ENCODE measurements at places on chromosomes 4 and X.
A peak's percentile ranks its signal among the peaks of the same experiment; 100 is the strongest.

DNA sequence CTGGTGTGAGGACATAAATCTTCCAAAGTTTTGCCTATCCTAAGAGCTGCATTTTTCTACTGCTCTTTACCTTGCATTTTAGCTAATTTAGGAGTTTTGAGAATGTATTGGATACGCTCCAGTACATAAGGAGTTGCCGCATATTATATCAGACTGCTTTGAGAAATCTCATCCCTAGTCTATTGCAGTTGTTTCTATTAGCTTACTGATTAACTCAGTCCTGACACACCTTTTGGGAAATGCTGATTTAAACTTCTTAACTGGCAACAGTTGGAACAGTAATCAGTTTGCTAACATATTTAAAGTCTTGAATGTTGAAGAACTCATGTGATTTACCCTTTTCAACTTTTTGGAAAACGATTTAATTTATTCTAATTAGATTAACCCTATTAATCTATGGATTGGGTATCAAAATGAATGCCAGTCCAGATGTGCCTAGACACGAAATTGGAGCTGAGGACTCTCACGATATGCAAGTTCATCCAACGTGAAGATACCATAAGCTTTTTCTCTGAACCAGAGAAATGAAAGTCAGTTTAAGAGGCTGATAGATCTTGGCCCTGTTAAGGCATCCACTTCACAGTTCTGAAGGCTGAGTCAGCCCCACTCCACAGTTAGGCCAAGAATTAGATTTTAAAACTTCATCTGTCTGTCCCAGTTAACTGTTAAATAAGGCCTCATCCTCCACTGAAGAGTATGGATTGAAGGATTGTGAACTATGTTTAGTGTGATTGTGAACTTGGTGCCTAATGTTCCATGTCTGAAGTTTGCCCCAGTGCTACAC is 90.0 kb downstream of the MAOA start:
- no peak for DNase-seq

DNA sequence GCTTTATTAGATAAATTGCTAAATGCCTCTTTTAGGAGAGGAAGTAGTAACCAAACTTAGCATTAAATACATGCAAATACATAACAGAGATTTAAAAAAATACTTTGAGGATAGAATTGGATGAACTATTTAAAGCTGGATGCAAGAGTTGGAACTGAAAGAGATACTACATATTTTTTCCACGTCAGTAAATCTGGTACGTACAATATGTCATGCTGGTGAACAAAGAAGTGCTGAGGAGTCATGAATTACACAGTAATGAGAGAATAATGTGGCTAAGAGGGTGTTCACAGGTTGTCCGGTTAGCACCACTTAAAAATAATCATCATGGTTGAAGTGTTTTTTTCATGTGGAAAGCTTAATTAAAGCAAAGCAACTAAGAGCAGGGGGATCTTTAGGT is 184.1 kb upstream of the FRMPD4 start:
- DNase-seq = no peak

- no peak for DNase-seq
Measured at GRCh38 chr4:109046471-109047201, 255.8 kb downstream of the COL25A1 start.

DNA sequence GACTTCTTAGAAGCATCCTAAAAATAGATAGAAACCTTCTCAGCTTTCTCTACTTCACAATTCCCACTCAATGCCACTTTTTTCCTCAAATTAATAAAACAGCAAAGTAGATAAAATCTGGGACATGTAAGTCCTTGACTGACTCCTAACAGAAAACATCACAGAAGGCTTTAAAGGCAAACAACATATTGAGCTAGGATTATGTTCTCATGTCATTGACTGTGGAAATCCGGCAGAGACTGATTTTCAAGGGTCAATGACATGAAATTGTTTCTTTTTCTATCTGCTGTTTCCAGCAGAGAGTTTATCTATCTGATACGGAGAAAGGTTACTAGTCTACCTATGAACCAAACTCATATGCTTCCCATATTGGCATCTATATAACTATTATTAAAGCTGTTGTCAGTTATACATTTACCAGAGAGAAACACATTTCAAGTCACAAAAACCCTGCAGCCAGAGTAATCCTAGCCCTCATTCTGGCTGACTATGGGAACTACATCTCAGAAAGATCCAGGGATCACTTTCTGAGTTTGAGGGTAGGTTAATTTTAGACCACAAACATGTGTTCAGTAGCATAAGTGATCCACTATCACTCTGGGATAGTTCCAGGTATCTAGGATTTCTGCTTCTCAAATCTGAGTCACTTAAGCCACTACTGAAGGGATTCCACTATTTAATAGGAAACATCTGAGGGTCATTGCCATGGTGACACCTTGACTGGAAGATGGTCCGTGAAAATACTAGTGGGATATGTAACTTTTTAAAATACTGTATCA is 147.6 kb downstream of the PPP3CA start:
- DNase-seq = no peak

DNA sequence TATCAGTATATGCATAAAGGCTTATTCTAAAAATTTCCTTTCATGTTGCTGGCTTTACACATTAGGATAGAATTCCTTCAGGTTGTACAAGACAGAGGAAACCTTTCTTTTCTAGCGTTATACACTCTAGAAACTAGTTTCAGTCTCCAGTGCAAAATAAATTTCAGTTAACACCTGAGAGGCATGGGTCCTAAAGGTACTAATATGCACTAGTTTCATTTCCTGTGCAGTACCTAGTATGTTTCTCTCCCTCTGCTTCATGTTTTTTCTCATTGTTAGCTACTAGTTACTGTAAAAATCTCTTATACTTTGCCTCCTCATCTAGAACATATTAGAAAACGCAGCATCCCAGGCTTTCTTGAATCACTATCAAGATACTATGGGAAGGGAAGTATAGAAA is 54.0 kb downstream of the SNX25 start:
- no peak for DNase-seq

DNA sequence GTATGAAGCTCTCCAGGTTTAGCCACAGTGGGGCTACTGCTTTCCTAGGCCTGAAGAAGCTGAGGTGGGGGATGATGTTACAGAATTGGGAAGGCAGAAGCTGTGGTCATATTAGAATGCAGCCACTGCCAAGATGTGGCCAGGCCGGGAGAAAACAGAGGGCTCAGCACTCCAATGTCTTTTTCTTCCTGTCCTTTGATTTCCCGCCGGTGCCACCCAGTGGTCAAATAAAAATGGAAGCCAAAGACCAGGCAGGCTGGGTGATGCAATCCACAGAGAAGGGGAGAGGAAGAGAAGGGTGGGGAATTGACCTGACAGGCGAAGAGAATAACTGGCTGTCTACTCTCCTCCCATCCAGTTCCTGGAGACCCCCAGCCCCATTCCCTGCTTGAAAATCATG is 94.9 kb upstream of the SHISA3 start:
- no peak for DNase-seq

DNA sequence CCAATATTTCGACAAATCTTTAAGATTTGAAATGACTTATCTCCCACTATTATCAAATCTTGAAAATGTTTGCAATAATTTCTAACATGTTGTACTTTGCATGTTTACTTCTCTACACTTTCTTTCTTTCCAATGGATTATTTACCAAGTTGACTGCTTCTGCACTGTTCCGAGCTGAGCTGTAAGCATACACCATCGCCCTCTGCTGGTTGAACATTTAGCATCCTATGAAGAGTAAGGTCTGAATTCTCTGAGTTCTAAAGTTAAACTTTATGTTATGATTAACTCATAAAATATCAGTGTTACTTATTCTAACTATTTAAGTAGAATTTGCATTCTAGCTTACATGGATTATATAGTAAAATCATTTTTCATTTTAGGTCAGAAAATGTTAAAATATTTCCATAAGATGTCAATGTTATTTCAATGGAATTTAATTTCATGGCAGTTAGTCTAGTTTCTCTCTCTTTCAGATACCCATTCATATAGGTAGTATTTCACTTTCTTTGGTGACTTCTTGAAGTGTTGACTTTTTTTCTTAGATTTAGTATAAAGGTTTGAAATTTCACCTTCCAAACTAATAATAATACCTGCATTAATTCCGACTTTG is 137.4 kb downstream of the DKK2 start:
- peak; percentile 34 for DNase-seq

DNA sequence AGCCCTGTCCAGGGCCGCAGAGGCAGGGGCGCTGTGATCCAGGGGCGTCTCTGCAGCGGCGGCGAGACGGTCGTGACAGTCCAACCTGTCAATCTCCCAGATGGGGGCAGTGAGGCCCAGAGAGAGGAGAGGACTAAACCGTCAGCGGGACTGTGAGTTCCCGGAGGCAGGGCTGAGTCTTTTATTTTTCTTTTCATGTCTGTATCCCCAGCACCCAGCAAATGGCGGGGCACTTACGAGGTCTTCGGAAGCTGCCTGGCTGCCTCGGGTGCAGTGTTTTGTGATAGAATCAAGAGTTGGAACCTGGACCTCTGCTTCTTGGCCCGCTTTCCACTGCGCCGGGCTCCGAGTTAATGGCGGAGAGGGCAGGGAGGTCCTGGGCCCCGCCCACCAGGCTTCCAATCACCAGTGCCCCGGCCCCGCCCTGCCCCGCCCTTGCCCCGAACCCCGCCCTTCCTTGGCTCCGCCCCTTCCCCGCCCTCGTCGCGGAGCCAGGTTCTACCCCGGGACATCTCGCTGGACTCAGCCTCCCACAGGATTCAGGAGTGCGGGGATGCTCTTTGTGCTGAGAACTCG is 35.3 kb upstream of the GRPEL1 start:
- peak; percentile 91 for DNase-seq

GRCh38 chr4:23245203-23245832 is 552.6 kb downstream of the GBA3 start:
- DNase-seq = no peak

Data from stimulated activated CD8-positive, alpha-beta memory T cell treated with anti-CD3 and anti-CD28 coated beads, Interleukin-4, amount 100 ng/mL, for 48 hours (primary cell).